ENCODE measurements at places on chromosomes 3 and 15. TPM values are rescaled to one million over a fixed set of nuclear protein-coding genes. Genes with fewer than 3 reads are reported as not detected.

DNA sequence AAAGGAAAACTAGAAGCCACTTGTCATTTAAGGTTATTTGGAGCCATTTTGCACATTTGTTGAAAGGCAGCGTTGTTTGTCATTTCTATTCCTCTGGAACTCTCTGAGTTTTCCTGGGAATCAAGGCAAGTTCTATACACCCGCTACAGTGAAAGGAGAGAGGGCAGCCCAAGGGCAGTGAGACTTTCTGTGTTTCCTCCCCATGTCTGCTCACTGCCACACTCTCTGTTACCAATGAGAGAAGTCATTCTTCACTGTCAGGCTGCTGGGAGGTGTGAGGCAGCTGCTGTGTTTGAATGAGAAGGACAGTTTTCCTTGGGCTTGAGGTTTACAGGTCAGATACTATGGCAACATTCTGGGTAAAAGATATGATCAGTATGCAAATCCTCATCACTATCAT, 36.0 kb downstream of the ATP13A5 start:
- DNase-seq: no peak

DNA sequence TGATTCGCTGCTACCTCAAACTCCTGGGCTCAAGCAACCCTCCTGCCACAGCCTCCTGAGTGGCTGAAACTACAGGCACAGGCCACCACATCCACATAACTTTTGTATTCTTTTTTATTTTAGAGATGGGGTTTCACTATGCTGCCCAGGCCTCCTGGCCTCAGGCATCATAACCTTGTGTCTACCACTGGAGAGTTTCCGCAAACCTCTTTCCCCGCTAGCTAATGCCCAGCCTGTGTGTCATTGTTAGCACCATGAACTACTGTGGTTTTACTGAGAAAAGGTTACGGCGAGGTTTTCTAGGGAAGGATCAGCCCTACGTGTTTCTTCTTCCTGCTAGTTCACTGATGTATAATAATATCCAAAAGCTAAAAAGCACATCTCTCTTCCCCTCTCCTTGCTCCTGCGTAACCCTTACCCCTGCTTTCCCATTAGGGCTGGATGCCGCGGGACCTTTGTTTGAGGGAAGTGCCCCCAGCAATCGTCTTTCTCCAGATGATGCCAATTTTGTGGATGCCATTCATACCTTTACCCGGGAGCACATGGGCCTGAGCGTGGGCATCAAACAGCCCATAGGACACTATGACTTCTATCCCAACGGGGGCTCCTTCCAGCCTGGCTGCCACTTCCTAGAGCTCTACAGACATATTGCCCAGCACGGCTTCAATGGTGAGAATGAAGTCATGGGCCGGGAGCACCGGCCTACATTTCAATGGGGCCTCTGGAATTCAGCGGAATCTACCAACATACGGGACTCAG, 113.7 kb downstream of the LIPC start:
- no peak for DNase-seq

DNA sequence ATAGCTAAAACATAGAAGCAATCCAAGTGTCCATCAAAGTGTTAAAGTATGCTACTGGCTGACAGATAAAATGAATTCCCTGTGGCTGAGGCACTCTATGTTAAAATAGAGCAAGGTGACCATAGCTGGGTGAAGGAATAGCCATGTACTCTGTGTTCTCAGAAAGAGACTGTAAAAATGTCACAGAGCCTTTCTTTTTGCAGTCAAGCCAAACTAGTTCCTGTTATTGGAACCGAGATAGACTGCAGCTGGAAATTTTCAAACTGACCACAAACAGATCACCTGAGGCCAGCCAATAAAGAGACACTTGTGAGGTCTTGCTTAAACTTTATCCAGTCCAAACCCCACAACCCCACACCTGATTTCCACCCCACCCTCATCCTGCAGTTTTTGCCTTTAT, 422.8 kb upstream of the NAALADL2 start:
- DNase-seq: no peak

DNA sequence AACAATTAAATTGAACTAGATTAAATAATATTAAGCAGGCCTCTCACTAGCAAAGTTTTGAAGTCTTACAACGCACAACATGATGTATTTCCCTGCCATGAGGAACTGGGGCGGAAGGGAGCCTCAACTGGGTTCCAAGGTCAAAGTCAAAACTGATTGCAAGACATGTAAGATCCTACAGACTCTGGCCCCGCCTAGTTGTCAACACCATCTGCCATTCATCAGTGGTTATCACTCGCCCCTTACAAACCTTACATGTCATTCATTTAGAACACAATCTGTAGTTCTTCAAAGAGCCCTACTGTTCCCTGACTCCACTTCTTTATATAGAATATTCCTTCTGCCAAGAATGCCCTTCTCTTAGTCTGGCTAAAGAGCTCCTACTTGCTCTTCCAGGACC, 10.0 kb downstream of the ATP13A3 start:
- no peak for DNase-seq

- DNase-seq: peak; percentile 19
These were observed 80.3 kb downstream of the SMAD3 start for GRCh38 chr15:67145710-67146109.

DNA sequence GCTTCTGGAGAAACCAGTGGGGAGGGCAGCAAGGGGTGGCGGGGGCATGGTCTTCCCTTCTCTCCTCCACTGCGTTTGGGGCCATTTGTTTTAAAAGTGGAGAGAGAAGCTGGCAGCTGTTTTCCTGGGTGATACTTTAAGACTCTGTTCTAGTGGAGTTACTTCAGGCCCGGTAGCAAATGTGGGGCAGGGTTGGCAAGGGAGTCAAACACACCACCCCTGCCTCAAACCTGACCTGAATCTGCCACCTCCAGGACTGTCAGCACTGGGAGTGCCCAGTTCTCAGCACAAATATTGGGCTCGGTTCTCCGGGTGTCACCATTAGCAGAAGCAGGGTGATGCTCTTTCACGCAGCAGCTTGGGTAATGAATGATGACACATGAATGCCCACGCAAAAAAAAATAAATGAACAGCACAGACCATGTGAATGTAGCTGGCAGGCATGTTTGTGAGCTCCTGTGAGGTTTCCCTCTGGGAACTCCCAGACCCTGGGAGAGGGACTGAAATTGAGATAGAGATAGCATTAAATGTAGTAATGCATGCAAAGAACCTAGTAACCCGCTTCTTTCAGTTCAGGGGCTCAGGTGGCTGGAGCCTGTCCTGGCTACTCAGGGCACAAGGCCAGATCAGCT, 424.0 kb downstream of the MCTP2 start:
- no peak for DNase-seq

- DNase-seq: no peak
These were observed 92.9 kb downstream of the GPR156 start for GRCh38 chr3:120192159-120192558.

- no peak for DNase-seq
These were observed 32.9 kb upstream of the SEC13 start for GRCh38 chr3:10353661-10354360.

Gene SCAANT1
- not detected for total RNA-seq

All from sciatic nerve (tissue), 2 donors.